ENCODE measurements at places on chromosomes 2 and 18.

- DNase-seq, result no peak
These were observed 90.7 kb upstream of the TNP1 start for GRCh38 chr2:216950547-216950946.

DNA sequence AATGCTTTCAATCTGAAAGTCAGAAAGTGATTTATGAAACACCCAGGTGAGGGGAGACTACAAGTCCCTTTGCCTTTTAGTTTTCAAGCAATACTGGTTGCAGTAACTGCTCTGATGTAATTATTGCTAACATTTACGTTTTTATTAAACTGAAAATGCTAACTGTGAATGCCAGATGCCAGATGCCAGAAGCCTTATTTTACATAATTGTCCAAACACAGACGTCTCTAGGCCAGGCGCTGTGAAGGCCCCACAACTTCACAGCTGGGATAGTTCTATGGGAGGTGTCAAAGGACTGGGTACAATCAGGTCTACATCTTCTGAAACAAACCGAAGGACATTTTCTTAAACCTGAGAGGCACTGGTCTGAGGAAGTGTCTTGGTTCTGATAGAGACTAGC, 27.5 kb upstream of the MSGN1 start:
- no peak for DNase-seq

DNA sequence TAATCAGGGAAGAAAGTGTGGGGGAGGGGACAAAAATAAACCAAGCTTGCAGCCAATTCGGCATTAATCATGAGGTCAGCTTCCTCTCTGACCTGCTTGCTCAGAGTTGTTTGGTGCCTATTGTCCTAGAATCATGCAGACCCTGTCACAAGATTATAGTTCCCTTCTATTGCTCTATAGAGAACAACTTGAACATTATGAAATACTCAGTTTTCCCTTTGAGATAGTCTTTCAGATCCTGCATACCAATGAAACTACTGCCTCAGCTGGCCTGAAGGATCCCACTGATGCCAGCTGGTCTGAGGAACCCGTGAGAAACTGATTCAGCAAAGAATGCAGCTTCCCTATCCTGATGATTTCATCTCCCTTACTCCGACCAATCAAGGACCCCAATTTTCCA, 955 bp upstream of the BBS5 start:
- no peak for DNase-seq

DNA sequence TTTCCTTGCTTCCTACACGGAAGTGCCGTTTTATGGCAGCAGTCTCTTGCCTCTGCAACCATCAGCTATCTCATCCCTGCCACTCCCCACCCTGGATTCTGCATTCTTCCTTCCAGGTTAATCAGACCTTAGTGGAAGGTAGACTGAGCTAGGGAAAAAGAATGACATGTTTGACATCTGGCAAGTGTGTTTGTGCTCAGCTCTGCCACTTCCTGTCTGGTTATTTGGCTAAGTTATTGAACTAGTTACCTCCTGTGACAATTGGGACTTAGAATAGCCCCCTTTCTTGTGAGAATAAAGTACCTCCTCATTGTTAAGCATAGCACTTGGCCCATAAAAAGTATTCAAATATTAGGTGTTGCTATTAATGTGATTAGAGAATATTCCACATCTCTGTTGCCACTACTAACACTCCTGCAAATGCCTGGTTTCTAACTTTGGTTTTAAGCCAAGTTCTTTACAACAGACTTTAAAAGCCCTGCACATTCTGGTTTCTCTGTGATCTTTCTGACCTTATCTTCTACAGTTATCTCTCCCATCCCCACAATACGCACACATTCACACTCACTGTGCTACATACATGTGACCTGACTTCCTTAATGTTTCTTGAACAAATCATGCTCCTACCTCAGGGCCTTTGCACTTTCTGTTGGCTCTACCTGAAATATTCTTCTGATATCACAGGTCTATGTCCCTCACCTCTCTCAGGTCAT, 10.8 kb upstream of the MAPRE2 start:
- DNase-seq, result no peak

DNA sequence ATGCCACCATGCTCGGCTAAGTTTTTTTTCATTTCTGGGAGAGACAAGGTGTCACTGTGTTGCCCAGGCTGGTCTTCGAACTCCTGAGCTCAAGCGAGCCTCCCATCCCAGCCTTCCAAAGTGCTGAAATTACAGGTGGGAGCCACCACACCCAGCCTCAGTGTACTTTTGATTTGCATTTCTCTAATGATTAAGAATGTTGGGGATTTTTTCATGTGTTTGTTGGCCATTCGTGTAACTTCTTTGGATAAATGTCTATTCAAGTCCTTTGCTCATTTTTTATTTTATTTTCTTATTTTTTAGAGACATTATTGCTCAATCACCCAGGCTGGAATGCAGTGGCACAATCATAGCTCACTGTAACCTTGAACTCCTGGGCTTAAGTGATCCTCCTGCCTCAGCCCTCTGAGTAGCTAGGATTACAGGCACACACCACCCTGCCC, 73.1 kb downstream of the TMEM185B start:
- no peak for DNase-seq

GRCh38 chr18:6414118-6414722, 491 bp downstream of the L3MBTL4 start:
- no peak for DNase-seq

DNA sequence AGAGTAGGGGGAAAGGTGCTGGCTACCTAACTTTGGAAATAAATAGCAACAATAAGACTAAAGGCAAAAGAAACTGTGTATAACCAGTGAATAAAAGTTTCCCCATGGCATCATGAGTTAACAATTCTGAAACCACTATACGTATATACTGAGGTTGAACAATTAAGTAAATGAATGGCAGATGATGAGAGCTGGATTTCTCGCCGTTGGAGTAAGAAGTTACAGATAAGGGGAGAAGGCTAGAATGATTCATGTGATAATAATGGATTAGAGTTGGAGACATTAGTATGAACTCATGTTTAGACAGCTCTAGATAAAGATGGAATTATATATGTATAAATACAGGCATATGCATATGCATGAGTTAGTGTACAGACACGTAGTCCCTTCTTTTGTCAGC, 152.7 kb downstream of the UBR3 start:
- DNase-seq, result no peak

DNA sequence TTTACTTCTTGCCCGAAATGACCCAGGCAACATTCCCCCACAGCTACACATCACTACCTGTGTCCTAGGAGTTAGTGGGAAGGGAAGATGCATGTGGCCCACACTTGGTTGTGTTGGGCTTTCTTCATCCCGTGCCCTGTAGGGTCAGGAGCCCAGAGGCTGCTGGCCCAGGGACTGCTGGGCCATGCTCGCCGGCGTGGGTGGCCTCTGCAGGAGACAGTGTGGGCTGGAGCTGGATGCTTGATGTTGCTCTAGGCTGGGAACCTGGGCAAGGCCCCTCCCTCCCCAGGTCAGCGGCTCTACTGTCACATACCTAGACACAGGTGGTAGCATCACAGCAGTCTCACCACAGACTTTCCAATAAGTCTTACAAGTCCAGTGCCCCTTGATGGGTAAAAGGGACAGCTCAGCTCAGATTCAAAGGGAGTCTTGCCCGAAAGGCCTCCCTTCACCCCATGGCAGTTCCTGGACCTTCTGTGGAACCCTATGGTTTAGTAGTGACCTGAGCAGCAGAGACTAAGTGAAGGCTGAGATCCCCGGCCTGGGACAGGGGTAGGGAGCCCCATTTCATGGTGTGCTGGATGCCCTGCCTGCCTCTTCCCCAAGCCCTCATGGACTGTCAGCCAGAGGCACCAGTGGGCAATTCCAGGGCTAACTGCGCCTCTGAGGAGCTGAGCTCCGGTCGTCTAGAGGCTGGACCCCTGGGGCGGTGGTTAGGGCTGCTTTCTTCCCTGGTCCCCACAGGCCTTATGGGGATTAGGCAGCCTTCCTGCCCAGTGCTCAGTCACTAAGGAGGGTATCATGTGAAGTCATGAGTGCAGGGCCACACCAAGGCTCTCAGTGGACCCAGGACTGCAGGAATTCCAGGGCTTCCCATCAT, 45.4 kb upstream of the FAHD2A start:
- DNase-seq, result no peak

DNA sequence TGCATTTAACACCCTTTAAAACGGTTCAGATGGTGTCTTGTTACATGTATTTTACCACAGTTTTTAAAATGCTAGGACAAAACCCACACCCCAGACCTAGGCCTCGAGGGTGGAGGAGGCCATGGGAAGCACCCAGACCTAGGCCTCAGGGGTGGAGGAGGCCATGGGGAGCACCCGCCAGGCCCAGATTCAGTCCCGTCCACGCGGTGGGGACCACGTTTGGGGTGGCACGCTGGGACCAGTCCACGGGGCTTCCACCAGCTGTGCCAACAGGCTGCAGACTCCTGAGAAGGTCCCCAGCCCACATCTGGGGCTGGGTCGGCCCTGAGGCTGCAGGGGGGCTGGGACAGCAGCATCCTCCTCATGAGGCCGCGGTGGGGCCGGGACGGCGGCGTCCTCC, 63.4 kb downstream of the SLC66A2 start:
- DNase-seq, result no peak
